Activated CD4-positive, alpha-beta T cell treated with anti-CD3 and anti-CD28 coated beads, Interleukin-10, Interleukin-2, amounts not matched to agents 100 ng/mL and 50 ng/mL, durations not matched to agents 16 hours and 8 hours (primary cell): ENCODE measurements at places on chromosomes 3 and 15.

DNA sequence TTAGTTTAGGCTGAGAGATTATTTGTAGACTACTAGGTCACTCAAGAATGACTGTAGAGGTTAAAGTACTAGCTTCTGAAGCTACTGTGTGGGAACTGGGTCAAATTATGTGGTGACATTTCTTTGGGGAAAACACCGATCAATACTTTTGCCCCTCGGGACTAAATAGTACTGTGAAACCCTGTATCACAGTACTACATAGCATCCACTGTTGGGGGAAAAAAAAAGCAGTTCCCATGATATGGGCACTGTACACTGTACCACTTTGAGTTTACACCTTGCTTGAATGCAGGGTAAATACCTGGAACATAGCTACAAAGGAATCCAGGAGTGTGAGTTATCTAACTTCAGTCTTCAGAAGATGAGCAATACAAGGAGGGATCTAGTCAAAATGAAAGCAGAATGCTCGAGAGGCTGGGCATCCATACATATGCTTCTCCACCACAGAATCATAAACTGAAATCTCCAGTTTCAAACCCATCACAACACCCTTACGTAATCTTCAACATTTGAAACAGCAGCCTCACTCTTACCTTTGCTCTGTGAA lies 311.4 kb downstream of the UNC13C start:
- peak; percentile 77 for DNase-seq

DNA sequence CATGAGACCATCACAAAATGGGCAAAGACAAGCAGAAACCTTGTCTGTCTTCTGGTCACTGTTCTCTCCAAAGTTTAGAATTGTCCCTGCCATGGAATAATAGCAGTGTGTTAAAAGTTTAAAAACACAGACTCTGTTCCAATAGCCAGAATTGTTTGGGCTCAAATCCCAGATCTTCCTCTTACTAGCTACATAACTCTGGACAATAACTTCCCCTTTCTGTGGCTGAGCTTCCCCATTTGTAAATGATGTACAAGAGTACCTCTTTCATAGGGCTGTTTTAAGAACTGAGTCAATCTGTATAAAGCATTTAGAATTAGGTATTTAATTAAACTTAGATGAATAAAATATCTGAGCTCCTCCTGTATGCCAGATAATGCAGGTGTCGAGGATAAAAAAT lies 623.0 kb downstream of the NTRK3 start:
- DNase-seq: no peak

- DNase-seq: no peak
Measured at GRCh38 chr3:7847021-7847420, 654.6 kb upstream of the LMCD1 start.

DNA sequence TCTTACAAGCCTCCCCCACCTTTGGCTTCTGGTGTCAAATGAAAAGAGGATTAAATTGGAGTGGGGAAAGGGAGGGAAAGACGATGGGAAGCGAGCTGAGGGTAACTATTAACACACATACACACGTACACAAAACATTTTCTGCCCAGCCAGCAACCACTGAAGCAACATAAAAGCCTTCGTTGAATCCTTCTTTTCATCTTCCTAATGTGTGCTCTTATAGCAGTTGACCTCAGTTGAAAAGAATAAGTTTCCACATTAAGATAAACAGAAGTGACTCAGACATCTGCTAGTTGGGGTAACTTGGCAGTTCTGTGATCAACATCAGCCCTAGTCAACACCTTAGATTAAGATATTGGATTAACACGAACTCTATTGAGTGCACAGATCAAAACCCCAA lies 558.5 kb downstream of the MECOM start:
- no peak for DNase-seq

- DNase-seq: peak; percentile 79
Measured at GRCh38 chr3:125150525-125151441, 61.8 kb downstream of the SLC12A8 start.

DNA sequence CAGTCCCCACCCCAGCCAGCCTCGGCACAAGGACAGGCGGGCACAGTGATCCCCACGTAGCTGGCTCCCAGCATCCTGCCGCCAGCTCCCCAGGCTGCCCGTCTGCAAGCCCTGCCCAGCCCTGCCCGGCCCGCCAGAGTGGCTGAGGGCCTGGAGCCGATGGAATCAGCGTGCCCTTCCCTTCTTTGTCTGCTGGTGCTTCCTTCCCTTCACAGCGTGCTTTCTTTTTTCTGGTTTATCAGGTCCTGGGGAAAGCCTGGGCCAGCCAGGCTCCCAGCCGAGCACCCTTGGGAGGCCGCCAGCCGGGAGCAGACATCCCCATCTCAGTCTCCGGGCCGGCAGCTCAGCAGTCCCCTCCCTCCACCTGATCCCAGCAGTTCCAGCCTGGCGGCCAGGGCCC lies 54.7 kb upstream of the SMAD6 start:
- no peak for DNase-seq

- no peak for DNase-seq
Measured at GRCh38 chr3:127061641-127062040, 78.7 kb downstream of the PLXNA1 start.

- no peak for DNase-seq
Measured at GRCh38 chr15:63389902-63390670, 8.4 kb upstream of the CA12 start.

DNA sequence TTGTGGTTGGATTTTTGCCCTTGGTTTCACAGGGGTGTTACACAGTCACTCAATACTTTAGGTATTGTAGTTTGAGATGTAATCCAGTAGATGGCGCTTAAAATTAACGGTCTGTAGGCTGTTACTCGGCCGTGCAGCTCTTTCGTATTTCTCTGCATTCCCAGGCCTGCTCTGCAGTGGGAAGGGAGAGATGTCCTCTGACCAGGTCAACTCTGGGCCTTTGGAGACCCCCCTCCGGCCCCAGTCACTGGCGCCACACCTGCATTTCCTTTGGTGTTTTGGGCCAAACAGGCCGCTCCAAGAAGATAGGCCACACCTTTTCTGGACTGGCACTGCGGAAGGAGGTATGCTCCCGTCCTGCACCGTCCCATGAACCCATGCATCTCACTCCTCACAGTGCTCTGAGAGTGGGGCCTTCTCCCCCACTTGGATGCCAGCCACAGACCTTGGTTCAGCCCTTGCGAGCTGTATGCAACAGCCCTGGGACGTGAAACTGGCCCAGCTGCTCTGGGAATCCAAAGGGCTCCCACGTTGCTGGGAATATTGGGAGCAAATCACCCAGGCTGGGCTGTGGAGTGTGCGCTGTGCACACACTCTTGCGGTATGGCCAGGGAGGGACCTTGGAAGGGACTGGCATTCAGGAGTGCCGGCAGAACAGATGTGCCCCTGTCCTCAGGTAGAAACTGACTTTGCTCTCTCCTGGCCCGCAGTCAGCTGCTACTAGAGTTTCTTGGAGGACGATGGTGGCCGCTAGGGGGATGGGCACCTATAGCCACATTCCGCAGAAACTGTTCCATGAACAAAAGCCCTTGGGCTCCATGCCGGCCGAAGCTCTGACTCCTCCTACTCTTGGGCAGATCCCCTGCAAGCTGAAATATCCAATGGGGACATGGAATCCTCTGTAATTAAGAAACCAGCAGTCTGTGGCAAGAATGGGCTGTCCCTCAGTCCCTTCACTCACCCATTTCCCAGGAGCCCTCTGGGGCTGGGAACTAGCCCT lies 410.5 kb upstream of the CADM2 start:
- peak; percentile 5 for DNase-seq

GRCh38 chr3:138398791-138399575 lies 35.4 kb upstream of the ESYT3 start:
- no peak for DNase-seq

GRCh38 chr3:64916937-64917336 lies 229.1 kb upstream of the ADAMTS9 start:
- DNase-seq: no peak

- DNase-seq: no peak
Measured at GRCh38 chr3:118480101-118480860, 554.4 kb downstream of the IGSF11 start.

DNA sequence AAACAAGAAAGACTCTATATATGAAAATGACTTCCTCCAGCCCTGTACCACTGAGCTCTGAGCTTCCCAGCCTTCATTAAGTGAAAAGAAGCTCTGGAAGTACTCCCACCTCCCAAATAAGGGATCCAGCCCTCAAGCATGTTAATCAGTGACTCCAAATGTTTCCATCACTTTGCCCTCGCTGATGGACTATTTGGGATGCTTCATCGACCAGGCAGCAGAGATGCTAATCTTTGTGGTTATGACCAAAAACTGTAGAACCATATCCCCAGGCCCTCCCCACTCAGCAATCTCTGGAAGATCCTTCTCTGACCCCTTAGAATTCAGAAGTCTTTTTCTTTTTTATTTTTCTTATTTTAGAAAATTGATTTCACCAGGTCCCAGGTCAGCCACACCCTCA lies 2.3 kb upstream of the CTDSPL start:
- DNase-seq: no peak

DNA sequence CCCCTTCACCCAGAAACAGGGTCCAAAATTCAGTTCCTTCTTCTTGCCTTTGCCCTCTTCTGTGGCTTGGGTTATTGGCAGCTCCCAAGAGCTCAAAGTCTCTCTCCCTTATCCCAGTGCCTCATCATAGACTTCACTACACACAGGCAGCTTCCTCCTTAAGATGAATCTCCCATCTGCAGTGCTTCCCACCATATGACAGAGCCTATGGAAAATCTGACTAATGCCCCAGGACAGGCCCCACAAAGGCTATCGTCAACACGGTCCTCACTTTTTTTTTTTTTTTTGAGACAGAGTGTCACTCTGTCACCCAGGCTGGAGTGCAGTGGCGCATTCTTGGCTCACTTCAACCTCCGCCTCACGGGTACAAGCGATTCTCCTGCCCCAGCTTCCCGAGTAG lies 194.1 kb downstream of the MEX3B start:
- no peak for DNase-seq

DNA sequence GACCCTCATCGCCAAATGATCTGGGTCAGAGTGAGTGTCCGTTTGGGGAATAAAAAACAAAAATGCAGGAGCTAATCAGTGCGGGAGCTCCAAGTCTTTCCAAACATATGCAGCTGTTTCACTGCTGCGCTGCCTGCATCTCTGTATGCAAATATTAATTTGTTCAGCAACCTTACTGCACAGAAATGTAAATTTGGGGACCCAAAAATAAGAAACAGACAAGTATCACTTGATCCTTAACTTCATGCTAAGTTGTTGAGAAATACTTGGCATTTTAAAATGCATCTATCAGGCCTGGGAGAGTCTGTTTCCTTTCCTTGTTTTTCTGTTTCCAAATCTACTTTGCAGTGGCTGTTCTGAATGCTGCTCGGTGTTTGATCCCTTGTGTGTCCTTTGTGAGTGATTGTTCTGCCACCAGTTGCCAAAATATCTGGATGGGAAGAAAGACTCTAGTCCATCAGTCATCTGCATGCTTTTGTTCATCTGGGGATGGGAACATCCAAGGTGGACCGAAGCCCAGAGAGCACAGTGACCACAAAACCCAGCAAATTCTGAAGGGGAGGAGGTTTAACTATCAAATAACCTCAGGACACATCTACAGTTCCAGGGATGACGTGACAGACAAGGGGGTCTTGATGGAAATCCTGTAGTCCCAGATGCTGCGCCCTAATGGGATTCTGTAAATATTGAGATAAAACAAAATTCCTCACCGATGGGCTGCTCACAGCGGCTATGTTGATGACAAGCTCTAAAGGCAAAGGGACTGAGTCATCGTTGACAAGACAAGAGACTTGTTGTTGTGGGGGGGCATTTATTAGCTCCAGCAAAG lies 199.5 kb upstream of the WNT5A start:
- no peak for DNase-seq

DNA sequence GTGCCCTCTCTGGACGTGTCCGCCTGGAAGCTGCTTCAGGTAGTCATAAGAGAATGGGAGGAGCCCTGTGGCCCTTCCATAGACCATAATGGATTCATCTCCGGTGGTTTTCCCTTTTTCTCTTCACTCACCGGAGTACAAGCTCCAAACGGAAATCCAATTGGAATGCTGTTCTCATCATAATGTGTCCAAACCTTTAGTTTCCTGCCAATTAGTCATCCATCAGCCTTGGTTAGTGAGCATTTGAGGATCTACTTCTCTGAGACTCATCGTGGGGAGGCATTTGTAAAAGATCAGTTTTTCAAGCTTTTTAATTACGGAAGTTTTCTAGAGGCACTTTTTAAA lies 34.9 kb downstream of the ABHD2 start:
- no peak for DNase-seq

GRCh38 chr3:189903562-189904250 lies 217.0 kb downstream of the P3H2 start:
- DNase-seq: no peak

DNA sequence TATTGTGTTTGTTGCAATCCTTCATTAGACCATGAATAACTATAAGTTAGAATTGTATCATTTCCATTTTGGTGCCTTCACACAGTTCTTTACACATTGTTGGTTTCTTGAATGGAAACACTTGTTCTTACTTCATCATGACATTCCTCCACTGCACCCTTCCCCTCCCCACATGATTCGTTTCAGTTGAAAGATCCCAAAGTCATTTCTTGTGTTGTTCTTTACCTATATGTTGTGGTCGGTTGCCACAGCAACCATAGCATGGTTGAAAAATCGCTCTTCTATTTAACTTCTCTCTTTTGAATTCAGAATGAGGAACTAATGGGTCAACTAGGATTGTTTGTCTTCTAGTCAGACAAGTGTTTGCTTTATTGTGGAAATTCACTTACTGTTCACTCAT lies 103.3 kb downstream of the IL1RAP start:
- DNase-seq: peak; percentile 77

GRCh38 chr3:197417441-197417840 lies 119.0 kb upstream of the DLG1 start:
- DNase-seq: no peak

DNA sequence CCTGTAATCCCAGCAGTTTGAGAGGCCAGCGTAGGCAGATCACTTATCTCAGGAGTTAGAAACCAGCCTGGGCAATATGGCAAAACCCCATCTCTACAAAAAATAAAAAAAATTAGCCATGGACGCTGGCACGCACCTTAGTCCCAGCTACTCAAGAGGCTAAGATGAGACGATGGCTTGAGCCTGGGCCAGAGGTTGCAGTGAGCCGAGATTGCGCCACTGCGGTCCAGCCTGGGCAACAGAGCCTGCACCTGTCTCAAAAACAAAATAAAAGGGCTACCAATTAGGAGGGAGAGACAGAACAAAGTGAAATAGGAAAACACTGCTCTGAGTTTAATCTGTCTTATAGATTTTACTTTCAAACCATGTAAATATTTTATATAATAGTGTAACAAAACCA lies 33.8 kb downstream of the MSL2 start:
- no peak for DNase-seq

DNA sequence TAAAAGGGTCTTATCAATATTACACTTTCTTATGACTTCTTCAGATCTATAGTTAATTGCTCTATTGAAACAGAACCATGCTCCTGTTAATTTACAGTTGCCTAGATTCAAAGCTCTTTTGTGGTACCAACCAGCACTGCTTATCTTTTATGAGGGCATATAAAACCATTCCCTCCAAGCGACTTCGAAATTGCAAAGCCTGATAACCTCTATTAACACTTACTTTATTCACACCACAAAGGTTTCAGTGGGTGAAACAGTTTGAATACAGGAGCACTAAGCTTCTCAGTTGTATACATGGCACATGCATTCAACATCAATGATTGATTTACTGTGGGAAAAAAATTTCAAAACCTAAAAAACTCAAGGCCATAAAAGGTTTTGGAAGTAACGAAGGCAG lies 74.9 kb upstream of the PPIB start:
- DNase-seq: no peak

- DNase-seq: no peak
Measured at GRCh38 chr3:38604246-38604645, 45.2 kb downstream of the SCN5A start.

- DNase-seq: no peak
Measured at GRCh38 chr15:85810075-85810474, 15.3 kb upstream of the KLHL25 start.

GRCh38 chr3:31861826-31862225 lies 119.2 kb downstream of the OSBPL10 start:
- DNase-seq: no peak
